Activated naive CD8-positive, alpha-beta T cell treated with anti-CD3 and anti-CD28 coated beads, Interleukin-2, amount 50 U/mL, for 24 hours (primary cell): ENCODE measurements at places on chromosomes 5 and 9.

- DNase-seq, result no peak
Measured at GRCh38 chr5:42689391-42689790, 67.2 kb upstream of the CCDC152 start.

- no peak for DNase-seq
Measured at GRCh38 chr9:98121058-98121457, 2.0 kb upstream of the TRIM14 start.

DNA sequence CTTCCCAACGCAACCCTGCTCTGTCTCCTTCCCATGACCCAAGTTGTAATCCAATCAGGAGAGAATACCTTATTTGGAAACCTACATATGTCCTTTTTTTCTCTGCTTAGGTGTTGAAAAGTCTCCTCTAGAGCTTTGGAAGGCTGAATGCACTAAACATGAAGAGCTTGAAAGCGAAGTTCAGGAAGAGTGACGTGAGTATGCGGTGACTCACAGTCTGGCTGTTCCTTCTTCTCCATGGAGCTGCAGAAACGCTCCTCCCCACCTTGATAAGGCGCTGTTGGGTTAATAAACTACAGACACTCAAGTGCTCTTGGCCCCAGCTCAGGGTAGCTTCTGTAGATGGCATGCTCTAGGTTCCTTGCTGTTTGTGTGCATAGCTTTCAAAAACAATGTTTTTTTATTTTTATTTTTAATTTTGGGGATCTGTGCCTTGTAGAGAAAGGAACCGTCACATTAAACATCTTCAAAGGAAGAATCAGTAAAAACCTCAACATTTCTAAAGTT is 30.7 kb downstream of the RAI14 start:
- DNase-seq, result no peak

- DNase-seq, result no peak
Measured at GRCh38 chr9:115015018-115015635, 84.7 kb upstream of the TNFSF8 start.

DNA sequence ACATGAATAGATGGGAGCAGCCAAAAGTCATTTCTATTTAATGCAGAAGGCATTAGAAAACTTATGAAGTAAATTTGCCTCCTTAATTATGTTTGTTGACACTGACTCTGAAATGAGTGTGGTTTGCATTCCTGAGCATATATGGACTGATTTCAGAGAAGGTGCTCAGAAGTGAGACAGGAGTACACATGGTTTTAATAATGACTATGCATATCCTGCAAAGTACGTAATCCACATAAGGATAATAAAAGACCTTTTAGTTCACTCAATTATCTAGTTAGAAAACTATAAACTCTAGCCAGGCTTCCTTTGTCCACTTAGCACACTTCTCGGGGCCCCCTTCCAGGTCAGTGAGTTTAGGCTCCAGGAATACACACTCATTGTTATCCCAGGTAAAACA is 75.7 kb upstream of the SNX2 start:
- no peak for DNase-seq

DNA sequence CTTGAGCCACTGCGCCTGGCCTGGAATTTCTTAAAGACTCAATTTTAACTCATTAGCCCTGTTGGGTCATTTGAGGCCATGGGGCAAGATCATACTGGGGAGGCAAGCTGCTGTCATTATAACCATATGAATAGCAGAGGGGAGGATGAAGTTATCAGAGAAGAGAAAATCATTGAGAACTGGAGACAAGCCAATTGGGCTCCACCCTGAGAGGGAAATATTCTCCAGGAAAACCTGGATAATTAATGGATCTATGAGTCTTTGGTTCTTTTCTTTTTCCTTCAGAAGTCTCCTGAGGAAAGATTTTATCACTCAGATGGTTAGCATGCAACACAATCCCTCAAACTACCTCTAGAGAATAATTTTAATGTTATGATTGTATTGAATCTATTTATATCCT is 569.6 kb upstream of the TUSC1 start:
- DNase-seq, result no peak

DNA sequence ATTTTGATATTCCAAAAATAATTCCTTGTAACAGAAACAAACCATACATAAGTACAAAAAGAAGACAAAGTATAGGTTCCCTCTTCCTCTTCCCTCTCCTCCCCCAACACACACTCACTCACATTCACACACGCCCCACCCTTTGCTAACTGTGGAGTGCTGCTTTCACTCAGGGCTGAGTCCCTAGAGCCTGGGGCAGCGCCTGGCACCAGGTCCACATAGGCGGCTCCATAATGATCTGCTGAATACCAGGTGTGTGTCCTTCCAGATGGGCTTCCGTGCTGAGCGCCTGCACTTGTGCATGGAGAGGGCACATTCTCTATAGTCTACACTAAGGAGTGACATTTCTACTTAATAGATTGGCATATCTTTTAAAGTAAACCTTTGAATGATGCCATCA is 3.7 kb downstream of the SEMA4D start:
- DNase-seq, result no peak

DNA sequence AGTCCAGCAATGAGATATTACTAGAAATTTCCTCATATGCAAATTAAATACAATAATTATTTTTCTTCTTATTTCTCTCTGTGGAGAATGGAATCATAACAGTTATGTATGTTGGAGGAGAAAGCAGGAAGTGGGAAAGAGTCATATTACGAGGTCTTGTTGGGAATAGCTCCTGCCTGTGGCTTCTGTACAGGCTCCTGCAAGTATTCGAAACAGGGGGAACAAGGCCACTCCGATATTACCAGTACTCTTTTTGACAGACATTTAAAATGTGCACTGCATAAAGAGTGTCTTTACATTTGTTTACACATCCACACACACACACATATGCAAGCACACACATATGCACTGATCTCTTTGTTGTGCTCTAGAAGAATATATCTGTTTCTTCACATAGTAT is 812.0 kb upstream of the ZNF608 start:
- no peak for DNase-seq

- DNase-seq, result no peak
Measured at GRCh38 chr5:175092691-175093090, 351.3 kb downstream of the DRD1 start.

- no peak for DNase-seq
Measured at GRCh38 chr5:161274951-161275350, 271.6 kb downstream of the GABRB2 start.

- DNase-seq, result no peak
Measured at GRCh38 chr5:75985077-75985476, 98.1 kb upstream of the SV2C start.

- no peak for DNase-seq
Measured at GRCh38 chr9:112072721-112073638, 102.1 kb downstream of the SUSD1 start.

DNA sequence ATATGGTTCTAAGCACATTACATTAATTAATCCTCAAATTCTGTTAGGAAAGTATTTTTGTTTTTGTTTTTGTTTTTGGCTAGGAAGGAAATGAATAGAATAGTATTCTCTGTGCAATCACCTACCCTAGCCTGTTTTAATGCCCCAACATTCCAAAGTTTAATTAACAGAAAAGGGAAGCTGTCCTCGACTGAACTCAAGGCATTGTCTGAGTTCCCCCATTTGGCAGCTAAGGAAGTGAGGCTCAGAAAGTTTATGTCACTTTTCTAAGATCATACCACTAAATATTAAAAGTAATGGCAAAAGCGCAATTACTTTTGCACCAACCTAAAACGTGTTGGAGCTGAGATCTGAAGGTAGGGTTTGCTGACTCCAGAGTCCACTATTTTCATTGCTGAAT is 59.8 kb downstream of the FGF1 start:
- no peak for DNase-seq

- DNase-seq, result no peak
Measured at GRCh38 chr9:120310035-120310434, 269.9 kb downstream of the CDK5RAP2 start.

- no peak for DNase-seq
Measured at GRCh38 chr5:9057406-9058000, 488.4 kb downstream of the SEMA5A start.

- DNase-seq, result no peak
Measured at GRCh38 chr5:134577022-134577795, 51.7 kb downstream of the JADE2 start.

GRCh38 chr5:31153521-31153920 is 40.0 kb upstream of the CDH6 start:
- DNase-seq, result no peak

DNA sequence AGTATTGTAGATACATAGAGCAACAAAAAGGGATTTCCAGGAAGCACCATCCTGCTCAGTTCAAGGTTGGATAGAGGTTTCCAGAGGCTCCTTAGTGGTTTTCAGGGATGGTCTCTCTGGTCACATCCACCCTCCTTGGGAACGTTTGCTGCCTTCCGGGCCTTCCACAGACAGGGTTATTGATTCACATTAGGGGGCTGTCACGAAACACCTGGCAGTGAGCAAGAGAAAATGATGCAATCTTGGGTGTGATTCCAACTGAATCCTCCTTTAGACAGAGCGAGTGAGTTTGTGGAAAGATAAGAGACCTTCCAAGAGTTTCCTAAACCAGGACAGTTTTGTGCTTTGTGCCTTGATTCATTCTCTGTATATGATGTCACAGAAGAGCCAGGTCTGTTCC is 43.8 kb upstream of the CTSL start:
- DNase-seq, result no peak

GRCh38 chr5:50995285-50995942 is 329.0 kb downstream of the PARP8 start:
- DNase-seq, result no peak

- DNase-seq, result no peak
Measured at GRCh38 chr9:92770360-92770995, 5.8 kb upstream of the BICD2 start.
